ENCODE measurements at places on chromosomes 6 and 20. TPM values are rescaled to one million over a fixed set of nuclear protein-coding genes. Genes with fewer than 3 reads are reported as not detected.

- H3K36me3 ChIP-seq, result peaks cover 4% of the 10 kb centered on the region
- no peak overlapping the region for H3K27ac ChIP-seq
- no peaks in the 10 kb centered on the region for H3K27me3 ChIP-seq
- H3K4me1 ChIP-seq, result no peaks in the 10 kb centered on the region
- no peak for DNase-seq
- no peak overlapping the region for H3K4me3 ChIP-seq
Measured at GRCh38 chr6:5270093-5270680, 8.9 kb downstream of the FARS2 start.

DNA sequence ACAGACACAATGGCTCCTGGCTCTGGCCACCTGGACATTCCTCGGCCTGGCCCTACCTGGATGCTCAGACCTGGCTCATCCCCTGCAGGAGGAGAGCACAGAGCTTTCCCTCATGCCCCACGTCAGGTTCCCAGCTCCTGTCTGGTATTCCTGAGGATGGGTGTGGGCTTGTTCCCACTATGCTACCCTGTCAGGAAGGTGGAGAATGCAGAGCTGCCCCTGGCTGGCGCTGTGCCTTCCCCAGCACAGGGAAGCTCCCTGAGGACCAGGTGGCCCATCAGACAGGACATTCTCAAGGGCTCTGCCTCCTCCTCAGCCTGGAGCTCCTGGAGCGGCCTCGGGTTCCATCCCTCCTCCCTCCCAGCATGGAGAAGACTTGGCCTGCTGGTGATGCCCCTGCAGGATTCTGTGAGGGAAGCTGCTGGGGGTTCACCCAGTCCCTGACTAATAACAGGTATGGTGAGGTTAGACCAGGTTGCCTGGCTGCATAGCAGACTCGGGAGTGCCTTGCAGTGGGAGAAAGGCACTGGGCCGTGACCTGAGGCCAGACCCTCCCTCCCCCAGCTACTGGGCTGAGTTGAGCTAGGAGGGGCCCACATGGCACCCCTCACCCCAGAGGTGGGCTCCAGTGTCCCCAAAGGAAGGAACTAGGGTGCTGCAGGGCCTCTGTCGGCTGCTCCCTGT, 156.0 kb upstream of the MLN start:
- H3K36me3 ChIP-seq, result no peaks in the 10 kb centered on the region
- no peaks in the 10 kb centered on the region for H3K27me3 ChIP-seq
- peaks cover 4% of the 10 kb centered on the region for H3K4me1 ChIP-seq

GNAS-AS1 gene
- 9.3 TPM for total RNA-seq

DNA sequence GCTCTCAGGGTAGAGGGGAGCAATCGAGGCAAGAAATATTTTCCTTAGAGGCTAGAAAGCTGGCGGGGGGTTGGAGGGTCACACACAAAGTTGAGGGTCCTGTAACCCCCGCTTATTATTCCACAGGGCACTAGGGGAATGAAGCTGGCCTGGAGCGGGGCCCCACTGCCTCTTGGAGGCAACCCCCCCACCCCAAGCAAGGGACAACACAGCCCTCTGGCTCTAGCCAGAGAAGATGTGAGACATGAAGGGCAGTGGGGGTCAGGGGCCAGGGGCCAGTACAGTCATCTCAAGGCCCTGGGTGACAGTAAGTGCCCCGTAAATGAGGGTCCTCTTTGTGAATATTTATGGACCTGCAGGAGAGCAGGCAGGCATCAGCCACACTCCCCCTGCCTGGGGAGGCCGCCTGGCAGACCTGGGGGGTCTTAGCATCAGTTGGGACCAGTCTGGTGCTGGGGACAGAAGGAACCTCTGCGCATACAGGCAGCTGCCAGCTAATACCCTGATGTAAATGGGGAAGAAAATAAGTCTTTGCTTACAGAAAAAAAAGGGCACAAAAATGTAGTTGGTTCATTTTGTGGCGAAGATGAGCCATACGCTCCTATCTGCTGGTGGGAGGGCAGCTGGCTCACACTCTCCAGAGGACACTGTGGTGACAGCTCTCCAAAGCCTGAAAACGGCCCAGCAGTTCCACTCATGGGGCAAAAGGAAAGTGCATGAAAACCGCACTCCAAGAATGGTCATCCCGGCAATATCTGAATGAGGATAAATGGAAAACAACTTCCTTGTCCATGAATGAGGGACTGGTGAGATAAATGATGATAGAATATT, 21.9 kb downstream of the SPATA2 start:
- H3K27me3 ChIP-seq, result no peaks in the 10 kb centered on the region
- H3K27ac ChIP-seq, result no peak overlapping the region
- no peak for DNase-seq

- DNase-seq, result no peak
- no peaks in the 10 kb centered on the region for H3K36me3 ChIP-seq
- H3K27me3 ChIP-seq, result no peaks in the 10 kb centered on the region
- no peaks in the 10 kb centered on the region for H3K4me1 ChIP-seq
- no peak overlapping the region for H3K4me3 ChIP-seq
Measured at GRCh38 chr6:36999751-37000125, 5.7 kb upstream of the FGD2 start.

- H3K4me1 ChIP-seq, result no peaks in the 10 kb centered on the region
- H3K27ac ChIP-seq, result no peak overlapping the region
- H3K4me3 ChIP-seq, result no peak overlapping the region
- no peaks in the 10 kb centered on the region for H3K36me3 ChIP-seq
- no peaks in the 10 kb centered on the region for H3K27me3 ChIP-seq
Measured at GRCh38 chr6:154969796-154970195, 25.3 kb upstream of the TIAM2 start.
